Brain (organoid and tissue), 16 donors: ENCODE measurements at places on chromosomes 2 and 18.

DNA sequence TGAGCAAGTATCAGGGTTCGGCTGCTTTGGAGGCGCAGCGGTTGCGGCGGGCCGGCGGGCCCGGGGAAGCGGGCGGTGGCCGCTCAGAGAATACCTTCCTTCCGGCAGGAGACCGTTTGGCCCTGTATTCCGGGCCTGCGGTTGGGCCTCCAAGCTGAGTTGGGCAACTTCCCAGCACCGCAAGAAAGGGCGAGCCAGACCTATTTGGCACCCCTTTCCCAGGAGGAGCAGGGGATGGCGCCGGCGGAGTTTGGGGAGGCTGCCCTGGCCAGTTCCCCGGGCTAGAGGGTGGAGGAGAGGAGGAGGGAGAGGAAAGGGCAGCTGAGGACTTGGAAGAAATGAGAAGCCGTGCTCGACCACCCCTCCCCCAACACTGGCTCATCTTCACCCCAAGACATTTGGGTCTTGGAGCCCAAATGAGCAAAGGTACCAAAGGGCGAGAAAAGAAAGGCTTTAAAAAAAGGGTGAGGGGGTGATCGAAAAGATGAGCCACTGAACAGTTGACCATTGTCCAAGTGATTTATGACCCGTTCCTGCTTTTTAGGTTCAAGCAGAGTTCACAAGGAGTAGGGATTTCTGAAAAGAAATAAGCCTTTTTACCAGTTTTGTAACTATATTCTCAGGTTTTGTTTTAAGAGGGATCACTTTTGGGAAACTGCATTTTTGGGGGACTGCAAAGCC, 8.4 kb downstream of the HOXD3 start:
- DNase-seq: no peak

- DNase-seq: no peak
Measured at GRCh38 chr2:47243596-47244323, 88.7 kb upstream of the STPG4 start.

GRCh38 chr2:112184121-112184520, 45.9 kb downstream of the FBLN7 start:
- DNase-seq: no peak

DNA sequence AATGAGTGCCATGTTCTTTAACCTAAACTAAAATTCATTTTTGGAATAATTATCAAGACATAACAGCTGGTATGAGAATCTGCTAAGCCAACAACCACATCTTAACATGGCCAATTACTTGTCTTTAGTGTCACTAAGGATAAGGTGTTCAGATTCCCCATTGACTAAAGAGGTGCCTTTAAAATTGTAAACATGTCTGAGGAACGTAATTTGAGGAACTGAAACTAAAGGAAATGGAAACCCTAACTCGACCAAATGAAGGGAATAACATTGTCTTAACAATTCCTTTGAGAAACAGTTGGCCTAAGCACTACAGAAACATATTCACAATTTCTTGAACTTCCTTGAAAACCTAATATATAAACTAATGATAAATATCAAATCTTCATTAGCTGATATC, 355.4 kb upstream of the GULP1 start:
- no peak for DNase-seq

DNA sequence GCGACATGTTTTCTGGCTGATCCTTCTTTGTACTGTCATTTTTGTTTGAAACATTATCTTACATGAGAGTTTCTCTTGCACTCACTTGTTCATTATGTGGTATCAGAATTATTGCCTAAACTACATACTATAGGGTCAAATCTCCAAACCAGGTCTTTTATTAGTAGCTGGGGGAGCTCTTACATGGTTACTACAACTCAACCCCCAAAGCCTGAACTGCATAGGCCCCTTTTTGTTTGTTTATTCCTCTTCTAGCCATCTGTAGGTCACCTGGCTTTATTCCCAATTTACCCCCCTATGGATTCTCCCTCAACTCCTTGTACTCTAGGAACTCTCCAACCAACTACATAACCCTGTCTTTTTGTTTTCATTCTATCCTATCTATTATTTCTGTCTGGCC, 46.7 kb downstream of the PUM2 start:
- DNase-seq: no peak
